ENCODE measurements at places on chromosomes 16 and 17.

DNA sequence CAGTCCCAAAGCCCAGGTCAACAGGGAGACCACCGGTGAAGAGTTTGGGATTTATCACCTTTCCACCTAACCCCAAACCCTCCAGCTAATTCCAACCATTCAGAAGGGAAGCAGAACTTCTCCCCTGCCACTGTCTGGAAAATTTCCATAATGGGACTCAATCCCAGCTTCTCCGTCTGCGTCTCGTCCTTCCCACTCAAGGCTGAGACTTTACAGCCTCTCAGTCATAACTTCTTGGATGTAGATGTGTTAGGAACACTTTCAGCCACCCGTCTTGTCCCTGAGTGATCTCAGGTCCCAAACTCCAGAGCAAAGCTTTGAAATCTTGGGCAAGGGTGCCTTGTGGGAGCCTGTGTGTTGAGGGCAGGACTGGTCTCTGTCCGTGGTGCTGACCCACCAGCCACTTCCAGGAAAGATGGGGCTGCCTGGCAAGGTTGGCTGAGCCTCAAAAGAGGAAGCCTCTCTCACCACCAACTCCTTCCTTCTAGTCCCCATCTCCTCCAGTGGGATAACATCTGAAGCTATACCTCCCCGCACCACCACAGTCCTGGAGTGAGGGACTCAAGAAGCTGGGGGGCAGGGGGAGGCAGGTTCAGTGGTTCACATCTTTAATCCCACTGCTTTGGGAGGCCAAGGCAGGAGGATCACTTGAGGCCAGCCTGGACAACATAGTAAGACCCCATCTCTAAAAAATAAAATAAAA lies 9.3 kb downstream of the GAS2L2 start:
- no peak for DNase-seq

DNA sequence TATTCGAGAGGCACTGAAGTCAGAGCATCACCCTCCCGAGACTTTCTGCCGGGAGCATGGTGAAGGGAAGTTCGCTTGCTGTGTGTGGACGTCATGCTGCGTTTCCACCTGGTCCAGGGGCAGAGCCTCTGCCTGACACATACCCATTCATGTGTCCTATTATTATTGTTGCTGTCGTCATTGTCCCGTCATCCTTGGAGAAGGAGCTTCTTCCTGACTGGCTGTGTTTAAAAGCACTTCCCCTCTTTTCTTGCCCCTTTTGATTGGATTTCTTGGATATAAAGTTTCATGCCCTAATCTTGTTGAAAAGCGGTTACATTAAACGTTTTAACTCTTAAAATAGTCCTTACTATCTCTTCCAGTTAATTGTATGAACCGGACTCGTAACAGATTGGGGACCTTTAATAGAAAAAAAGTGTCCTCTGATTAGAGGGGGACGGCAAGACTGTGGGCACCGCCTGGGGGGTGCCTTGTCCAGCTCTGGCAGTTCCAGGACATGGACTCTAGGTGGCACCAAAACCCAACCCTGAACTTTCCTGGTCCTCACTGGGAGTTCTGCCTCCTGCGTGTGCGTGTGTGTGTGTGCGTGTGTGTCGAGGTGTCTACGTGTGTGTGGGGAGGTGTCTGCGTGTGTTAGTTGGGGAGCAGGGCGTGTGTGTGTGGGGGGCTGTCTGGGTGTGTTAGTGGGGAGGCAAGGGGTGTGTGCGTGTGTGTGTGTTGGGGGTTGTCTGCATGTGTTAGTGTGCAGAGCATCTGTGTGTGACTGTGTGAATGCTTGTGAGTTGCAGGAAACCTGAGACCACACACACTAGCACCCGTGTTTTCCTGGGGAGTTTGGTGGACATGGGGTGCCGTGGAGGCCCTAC lies 133.3 kb upstream of the CIBAR2 start:
- DNase-seq = peak; percentile 35

- no peak for DNase-seq
Observed at GRCh38 chr16:15572329-15573001, 70.5 kb downstream of the MARF1 start.

DNA sequence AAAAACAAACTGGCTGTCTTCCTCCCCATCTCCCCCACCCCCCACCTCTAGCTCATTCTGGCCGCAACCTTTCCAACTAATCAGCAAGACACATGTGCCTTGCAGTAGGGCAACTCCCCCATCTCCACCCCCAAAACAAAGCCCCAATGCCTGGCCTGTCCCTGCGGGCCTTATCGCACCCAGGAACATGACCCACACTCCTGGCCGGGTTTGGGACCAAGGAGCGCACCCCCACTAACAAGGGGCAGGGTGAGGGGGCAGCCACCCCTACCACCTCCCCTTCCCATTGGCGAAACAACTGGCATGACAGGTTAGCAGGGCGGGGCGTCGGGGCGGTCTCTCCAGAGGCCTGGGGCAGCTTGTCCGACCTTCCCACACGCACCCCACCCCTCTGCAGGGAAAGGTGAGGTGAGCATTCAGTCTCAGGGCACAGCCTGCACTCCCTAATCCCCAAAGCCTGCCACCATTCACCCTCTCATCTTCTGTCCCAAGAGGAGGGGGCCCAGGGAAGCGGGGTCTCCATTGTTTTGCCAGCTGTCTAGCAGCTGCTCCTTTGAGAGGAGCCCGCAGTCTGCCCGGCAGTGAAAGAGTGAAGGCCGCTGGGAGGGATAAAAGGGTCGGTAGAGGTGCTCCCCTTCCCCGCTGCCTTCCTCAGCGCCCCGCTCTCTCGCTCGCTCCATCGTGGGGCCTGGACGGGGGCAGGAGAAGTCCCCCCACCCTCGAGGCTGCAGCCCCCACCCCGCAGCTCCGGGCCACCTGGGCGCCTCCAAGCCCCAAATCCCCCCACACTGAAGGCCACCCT lies 765 bp downstream of the MYO18A start:
- DNase-seq = peak; percentile 70

GRCh38 chr16:2096853-2097595 lies 38.7 kb downstream of the PKD1 start:
- DNase-seq = no peak

DNA sequence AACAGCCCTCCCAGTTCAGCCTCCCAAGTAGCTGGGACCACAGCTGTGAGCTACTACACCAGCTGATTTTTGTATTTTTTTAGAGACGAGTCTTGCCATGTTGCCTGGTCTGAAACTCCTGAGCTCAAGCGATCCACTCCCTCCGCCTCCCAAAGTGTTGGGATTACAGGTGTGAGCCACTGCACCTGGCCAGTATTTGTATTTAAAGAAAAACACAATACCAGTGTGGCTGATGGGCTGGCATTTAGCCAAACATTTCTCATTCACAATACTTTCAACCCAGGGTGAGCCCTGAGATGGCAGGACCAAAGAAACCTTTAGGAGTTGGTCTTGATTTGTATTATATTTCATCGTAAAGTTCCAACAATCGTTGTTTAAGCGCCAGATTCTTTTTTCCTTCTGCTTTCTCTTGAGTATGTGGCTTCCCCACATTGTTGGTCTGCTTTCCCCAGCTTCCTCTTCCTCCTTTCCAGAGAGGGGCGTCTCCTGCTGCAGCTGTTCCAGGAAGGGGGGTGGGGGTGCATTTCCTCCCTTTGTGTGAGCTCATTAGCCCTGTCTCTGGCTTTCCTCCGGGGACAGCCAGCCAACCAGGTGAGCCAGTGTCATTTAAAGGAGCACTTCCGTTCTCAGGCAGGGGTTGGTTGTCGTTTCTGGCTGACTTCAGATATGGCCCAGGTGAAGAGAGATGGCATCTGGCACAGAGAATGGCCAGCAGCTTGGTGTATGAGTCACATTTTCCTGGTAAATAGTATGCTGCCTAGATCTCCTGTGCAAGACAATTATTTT lies 79.9 kb downstream of the GPRC5B start:
- DNase-seq = no peak

GRCh38 chr16:13397126-13397525 lies 495.7 kb downstream of the SHISA9 start:
- no peak for DNase-seq

- no peak for DNase-seq
Observed at GRCh38 chr17:66230922-66231591, 1.8 kb upstream of the APOH start.

GRCh38 chr17:39753514-39754160 lies 15.9 kb downstream of the GRB7 start:
- DNase-seq = peak; percentile 58

- DNase-seq = no peak
Observed at GRCh38 chr17:21200590-21201297, 13.2 kb downstream of the TMEM11 start.

DNA sequence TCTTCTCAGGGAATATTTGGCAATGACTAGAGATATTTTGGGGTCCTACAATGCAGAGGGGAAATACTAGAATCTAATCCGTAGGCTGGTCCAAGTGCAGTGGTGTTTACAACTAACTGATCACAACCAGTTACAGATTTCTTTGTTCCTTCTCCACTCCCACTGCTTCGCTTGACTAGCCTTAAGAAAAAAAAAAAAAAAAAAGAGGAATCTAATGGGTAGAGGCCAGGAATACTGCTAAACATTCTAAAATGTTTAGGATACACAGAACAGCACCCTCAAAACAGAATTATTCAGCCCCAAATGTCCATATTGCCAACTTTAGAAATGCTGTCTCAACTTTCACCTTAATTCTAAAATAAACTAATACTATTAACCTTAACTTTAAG lies 49.0 kb upstream of the SKAP1 start:
- no peak for DNase-seq

DNA sequence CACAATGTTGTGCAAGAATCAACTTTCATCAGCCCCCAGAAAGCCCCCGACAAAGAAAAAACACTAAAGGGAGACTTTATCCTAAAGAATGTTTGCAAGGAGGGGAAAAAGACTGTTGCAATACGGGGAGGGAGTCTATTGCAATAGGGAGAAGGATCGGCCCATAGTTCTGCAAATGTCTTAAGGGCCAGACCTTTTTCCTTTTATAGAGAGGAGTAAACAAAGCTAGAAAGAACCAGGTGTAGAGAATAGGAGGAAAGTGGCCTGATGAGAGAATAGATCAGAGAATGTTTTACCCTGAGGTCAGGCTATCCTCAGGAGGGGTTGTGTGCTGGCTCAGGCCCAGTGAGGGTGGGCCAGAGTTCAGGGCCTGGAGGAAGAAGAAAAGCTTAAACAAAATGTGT lies 8.7 kb upstream of the CAVIN1 start:
- DNase-seq = no peak

GRCh38 chr16:68382296-68382718 lies 66.0 kb downstream of the SMPD3 start:
- DNase-seq = no peak

DNA sequence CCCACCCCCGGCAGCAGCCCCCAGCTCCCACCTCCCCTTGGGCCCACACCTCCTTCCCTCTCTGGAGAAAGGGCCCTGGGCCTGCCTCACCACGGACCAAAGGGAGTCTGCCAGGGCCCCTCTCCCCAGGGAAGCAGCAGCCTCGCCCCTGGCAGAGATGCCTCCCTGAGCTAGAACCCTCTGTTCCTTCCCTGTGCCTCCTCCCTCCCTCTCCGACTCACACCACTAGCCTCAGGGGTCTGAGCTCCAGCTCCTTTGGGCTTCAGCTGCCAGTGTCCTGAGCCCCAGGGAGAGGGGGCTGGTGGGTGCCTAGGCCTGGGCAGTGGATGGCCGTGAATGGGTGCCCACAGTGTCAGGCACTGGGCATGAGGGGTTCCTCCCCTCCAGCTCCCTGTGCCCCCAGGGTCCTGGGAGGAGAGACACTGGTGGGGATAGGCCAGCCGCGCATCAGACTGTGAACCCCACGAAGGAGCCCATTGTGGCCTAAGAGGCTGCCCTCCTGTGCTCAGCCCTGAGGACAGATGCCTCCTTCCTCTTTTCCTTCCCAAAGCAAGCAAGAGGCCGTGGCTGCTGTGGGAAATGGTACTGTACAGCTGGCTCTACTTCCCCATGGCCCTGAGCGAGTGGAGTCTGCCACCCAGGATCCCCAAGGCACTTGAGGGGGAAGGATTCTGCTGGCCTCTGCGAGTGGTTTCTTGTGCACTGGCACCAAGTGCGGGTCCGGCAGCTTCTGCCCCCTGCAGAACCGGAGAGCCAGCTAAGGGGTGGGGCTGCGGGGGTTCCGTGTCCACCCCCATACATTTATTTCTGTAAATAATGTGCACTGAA lies 20.7 kb downstream of the MMP15 start:
- no peak for DNase-seq

DNA sequence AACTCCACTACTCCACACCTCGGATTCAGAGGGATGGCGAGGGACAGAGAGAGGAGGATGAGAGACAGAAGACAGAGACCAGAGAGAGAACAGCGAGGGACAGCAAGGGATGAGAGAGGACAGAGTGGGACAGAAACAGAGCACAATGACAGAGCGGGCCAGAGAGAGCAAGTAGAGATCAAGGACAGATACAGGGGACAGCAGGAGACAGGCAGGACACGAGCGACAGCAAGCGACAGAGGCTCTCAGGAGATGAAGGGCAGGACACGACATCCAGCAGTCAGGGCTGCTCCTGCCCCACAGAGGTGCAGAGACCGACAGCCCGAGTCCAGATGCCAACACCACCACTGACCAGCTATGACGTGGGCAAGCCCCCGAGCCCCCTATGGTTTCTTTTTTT lies 14.9 kb downstream of the CORO7 start:
- DNase-seq = no peak

GRCh38 chr17:35523296-35523695 lies 14.2 kb downstream of the SLFN12L start:
- DNase-seq = no peak

DNA sequence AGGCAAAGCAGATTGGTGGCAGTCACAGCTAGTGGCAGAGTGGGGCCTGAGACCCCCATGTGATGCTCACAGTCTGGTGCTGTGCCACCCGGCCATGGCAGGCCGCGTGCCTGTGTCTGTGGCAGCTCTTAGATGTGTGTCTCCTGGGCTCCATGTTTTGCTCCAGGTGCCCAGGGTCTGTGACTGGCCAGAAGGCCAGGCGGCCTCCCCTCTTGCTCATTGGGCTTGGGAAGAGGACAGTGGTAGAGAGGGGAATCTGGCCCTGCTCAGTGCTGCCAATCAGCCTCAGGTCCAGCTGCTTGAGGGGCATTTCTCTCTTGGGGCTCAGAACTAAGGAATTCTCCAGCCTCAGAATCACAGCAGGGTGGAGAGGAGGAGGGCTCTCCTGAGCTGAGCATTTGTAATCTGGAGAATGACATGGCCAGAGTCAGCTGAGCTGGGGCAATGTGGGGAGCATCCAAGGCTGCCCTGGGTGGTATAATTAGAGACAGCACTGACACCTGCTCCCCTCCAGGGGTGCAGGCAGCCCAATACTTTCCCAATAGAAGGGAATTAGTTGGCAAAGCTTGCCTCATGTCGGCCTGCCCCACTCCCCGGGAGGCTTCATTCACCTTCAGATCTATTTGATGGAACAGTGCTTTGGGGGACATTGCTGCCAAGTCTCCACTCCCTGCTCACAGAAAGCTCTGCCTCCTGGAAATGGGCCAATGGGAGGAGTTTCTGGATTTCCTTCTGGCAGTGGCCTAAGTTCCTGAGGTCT lies 2.7 kb upstream of the LASP1NB start:
- DNase-seq = no peak

All from hematopoietic multipotent progenitor cell treated with erythropoietin and hydrocortisone succinate and interleukin-3 and kit ligand, for 15 days (in vitro differentiated cells).